ENCODE measurements at places on chromosomes 13 and 19.

GRCh38 chr19:38733493-38734175 lies 10.6 kb downstream of the CAPN12 start:
- DNase-seq, result peak; percentile 25

DNA sequence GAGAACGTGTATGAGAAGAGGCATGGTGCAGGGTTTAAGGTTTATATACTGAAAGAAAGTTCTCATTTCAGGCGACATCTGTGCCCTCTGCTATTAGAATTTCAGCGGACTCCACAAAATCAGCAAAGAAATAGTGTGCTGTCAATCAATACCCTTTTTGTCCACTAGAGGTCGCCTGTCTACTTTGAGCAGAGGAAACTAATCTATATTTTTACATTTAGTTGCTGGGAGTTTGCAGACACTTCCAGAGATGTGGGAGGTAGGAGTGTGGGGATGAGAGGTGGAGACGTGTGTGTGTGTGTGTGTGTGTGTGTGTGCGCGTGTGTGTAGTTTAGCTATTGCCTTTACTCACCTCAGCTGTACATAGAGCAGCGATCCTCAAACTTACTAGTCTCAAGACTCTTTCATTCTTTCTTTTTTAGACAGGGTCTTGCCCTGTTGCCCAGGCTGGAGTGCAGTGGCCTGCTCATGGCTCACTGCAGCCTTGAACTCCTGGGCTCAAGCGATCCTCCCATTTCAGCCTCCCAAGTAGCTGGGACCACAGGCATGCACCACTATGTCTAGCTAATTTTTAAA lies 9.7 kb downstream of the INAFM1 start:
- DNase-seq, result peak; percentile 72

DNA sequence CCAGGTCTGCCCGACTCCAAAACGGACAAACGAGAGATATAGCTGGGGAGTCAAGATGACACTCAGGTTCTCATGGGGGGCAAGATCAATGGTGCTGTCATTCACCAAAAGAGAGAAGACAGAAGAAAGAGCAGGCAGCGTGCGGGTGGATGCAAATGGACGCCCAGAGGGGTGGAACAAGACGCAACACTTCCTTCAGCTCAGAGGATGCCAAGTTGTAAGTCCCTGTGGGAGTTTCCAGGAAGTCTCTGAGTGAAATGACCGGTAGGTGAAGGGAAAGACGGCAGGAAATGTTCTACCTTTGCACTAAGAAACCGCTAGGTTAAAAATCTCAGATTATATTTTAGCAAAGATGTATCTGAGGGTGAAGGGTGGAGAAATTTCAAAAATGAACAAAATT lies 26.5 kb downstream of the TUBGCP3 start:
- DNase-seq, result no peak

DNA sequence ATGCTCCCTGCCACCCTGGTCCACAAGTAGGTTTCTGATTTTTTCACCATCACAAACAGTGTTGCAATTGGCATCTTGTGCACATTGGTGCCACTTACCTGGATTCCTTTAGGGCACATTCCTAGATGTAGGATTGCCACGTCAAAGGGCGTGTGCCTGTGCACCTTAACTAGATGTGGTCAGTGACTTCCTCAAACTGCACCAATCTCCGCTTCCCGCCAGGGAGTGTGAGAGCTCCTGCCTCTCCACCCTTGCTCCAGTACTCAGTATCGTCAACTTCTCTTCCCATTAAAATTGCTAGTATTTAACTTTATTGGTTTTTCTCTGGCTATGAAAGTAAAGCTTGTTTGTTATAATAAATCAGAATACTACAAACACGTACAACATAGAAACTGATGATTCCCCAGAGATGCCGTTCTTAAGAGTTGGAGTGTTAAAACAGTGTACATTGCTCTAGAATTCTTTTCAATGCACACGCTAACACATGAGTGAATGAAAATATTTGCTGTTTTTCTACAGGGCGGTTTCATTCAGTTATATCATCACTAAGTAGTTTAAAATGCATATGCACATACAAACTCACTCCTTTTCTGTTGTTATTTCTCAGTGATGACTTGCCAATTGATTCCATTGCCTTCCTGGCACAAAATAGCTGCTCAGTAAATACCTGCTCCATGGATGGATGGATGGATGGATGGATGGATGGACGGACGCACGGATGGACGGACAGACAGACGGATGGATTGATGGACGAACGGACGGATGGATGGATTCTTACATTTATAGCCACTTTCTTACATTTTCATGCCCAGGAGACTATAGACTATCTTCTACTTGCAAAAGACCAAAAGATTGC lies 23.4 kb downstream of the CCNE1 start:
- no peak for DNase-seq

DNA sequence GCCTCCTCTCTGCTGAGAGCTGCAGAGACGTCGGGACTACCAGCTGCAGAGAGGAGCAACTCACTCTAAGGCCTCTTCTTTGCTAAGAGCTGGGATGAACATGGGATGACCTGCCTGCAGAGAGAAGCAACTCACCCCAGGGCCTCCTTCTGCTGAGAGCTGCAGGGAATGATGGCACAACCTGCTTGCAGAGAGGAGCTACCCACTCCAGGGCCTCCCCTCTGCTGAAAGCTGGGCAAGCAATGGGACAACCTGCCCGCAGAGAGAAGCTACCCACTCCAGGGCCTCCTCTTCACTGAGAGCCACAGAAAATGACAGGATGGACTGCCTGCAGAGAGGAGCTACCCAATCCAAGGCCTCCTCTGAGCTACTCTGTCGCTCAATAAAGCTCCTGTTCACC lies 6.9 kb upstream of the MLLT1 start:
- DNase-seq, result no peak

DNA sequence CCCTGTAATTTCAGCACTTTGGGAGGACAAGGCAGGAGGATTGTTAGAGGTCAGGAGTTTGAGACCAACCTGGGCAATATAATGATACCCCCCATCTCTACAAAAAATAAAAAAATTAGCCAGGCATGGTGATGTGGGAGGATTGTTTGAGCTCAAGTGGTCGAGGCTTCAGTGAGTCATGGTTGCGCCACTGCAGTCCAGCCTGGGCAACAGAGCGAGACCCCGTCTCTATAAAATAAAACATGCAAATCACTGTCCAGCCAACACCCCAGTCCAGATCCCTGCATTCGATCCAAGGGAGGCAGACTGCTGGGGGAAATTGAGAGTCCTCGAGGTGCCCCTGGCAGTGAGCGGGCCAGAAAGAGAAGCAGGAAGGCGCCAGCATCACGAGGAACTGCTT lies 7.0 kb downstream of the CYTH2 start:
- no peak for DNase-seq

GRCh38 chr19:11685676-11686650 lies 52.8 kb downstream of the ZNF823 start:
- peak; percentile 6 for DNase-seq
